ENCODE measurements at places on chromosomes 2 and 18.

DNA sequence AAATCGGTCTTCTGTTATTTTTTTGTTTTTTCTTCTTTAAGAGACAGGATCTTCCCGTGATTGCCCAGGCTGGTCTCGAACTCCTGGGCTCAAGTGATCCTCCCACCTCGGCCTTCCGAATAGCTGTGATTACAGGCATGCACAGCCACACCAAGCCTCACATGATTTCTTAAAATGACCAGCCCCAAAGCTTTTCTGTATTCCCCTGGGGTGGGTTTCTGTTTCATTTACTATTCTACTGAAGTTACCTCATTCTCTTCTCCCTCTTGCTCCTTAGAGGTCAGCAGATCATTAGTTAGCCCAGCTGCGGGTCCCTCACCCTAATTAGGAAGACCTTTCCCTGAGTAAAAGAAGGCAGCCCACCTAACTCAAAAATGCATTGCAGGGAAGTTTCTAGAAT is 27.6 kb downstream of the SLC1A4 start:
- DNase-seq, result no peak

- DNase-seq, result no peak
Measured at GRCh38 chr18:33923980-33924379, 300.7 kb downstream of the NOL4 start.

DNA sequence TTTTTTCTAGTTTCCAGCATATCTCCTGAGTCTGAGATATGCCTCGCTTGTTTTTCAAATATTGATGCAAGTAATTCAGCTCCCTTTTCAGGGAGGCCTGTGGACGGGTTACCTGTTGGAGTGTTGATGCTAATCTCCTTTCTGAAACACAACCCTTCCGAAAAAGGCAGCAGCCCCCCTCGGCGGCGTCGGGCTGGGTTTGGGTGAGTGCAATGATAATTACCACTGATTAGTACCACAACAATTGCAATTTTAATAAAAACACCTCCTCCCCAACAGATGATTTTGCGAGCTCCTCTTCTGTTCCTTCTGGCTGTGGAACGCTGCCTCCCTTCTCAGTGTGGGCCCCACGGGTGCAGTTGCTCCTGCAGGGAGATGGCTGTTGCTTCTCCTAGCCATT is 66.3 kb downstream of the PTGR3 start:
- no peak for DNase-seq

GRCh38 chr2:202278944-202279343 is 13.4 kb downstream of the NOP58 start:
- DNase-seq, result no peak

DNA sequence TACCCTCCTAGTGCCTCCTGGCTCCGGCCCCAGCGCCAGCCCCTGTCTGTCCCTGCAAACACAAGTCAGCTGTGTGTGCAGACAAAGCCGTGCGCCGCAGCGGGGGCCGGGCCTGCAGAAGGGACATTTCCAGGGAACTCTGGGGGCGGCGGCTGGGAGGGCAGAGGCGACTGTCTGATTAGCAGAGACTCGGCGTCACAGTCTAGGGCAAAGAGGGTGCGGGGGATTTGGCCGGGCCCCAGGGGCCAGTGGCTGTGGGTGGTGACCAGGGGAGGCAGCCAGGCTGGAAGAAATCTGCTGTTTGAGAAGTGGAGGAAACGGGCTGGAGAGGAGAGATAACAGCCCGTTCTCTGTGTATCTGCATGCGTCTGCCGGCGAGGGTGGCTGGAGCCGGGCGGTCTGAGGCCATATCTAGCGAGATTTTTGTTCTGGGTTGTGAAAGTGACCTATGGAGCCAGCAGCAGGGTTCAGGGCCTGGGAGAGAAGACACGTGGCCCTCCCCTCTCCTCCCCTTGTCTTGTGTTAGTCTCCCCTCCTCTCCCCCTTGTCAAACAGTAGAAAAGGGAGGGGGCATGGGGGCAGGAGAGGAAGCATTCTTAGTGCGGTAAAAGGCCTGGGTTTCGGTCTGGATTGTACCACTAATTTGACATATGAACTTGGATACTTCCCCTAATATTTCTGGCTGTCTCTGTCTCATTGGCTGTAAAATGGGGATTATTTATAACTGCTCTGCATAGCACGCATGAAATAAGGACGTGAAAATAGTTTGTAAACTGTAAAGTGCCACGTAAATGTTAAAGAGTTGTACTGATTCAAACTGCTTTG is 169.4 kb downstream of the SMAD7 start:
- no peak for DNase-seq

GRCh38 chr2:215104226-215104625 is 34.2 kb downstream of the ABCA12 start:
- no peak for DNase-seq

DNA sequence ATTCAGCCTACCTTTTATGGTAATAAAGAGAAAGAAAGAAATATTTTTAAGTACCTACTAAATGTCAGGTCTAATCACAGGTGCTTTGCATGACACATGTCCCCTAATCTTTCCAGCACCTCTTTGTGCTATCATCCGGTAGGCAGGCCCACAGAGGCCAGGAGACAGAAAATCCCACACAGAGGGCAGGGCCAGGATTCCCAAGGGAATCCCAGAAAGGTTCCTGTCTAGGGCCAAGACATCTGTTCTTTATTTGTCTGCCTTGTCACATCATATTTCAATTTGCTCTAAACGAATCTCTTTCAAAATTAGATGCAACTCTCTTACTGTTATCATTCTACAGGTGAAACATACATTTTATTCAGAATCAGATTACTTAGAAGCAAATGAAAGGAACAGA is 676.1 kb upstream of the GYPC start:
- DNase-seq, result no peak

- DNase-seq, result no peak
Measured at GRCh38 chr18:28581521-28582071, 404.7 kb upstream of the CDH2 start.

DNA sequence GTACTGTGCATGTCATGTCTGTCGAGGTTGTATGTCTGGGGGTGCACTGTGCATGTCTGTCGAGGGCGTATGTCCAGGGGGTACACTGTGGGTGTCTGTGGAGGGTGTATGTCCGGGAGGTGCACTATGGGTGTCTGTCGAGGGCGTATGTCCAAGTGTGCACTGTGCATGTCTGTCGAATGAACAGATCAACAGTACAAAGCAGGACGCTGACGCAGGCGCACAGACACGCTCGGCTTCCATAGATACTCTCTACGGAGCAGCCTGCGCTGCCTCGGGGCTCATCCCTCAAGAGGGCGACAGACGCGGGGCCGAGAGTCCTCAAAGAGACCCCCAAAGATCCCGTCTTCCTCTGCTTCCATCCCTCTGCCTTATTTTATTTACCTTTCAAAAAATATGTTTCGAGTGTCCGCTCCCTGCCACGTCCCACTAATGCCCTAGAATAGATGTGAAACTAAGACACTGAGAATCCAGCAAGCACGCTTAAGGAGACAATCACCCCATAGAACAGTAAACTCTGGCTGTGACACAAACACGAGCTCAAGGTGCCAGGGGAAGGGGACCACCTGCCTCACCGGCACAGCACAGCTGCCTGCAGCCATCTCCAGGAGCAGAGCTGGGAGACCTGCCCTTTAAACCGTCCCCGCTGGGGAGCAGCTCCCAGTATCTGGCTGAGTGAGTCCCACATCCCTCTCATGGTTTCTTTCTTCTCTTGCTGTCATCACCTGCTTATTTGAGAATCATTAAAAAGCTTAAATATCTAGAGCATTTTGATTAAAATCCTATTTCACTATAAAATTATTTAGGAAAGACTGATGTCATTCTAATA is 250.5 kb upstream of the MYT1L start:
- DNase-seq, result no peak

DNA sequence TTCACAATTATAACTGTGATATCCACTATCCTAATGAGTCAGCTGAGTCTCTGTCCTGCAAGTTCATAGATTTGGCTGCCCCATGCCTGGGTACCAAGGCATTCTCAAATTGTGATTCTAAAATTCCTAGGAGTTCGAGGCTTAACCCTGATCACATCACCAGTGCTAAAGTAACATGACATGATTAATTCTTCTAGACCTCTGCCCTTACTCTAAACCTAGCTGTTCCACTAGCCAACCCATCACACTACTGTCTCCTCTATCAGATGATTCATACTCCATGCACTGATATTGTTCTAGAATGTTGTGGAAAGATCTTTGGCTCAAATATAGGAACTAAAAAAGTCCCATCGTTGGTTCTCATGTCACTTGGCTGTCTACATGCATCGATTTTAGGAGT is 487.6 kb downstream of the PIK3C3 start:
- DNase-seq, result no peak

- no peak for DNase-seq
Measured at GRCh38 chr2:792687-793086, 115.5 kb upstream of the TMEM18 start.

- DNase-seq, result no peak
Measured at GRCh38 chr2:236262238-236262637, 2.0 kb downstream of the ASB18 start.

GRCh38 chr2:85844486-85844885 is 44.3 kb downstream of the ST3GAL5 start:
- no peak for DNase-seq

DNA sequence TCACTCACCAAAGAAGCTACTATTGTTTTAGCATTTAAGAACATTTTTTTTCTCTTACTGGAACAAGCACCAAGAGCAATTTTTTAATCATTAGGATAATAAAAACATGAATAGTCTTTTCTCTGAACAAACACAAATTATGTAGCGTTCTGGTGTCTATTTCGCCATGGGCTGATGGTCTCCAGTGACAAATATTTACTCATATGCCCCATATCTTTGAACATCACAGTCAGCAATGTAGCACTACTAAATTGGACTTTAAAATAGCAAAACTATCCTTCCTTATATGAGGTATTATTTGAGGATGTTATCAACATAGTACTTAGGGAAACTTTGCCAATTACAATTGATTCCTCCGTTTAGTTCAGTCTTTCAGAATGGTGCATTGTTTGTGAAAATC is 1326.0 kb upstream of the ZEB2 start:
- DNase-seq, result no peak

DNA sequence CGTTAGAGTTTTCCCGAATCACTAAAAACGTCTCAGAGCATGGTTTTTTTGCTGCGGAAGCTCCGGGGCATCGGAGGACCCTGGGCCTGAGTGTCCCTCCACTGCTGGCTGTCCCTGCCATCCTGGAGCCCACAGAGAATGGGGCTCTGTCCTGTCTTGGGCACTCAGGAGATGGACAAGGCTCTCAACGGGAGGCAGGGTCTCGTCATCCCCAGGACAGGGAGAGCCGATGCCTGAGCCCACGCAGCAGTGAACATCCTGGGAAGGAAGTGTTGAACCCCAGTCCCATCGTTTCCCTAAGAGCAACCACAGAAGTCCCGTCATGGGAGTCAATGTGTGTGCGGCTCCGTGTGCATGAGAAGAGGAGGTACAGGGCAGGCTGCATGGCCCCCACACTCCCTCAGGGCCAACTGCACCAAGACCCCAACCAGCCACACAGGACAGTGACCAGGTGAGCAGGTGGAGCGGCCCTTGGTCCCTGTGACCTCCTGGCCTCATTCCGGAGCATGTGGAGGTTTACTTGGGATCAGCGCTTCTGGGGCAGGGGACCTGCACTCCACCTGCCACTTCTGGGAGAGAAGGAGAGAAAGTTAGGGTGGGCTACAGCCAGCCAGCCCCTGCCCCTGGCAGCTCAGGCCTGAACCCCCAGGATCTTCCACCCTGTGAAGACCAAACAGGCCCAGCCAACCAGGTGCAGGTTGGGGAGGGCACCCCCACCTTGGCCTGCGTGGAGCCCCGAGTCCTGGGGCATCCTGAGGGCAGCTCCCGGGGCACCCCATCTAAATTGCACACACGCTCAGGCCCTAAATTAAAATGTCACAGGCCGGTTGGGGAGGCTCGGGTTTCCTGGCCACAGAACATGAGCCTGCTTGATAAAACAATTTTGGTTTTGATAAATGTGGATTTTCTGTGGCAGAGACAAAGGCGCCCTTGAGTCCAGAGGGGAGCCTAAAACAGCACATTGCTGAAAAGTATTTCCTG is 3.1 kb upstream of the SNED1 start:
- DNase-seq, result no peak

DNA sequence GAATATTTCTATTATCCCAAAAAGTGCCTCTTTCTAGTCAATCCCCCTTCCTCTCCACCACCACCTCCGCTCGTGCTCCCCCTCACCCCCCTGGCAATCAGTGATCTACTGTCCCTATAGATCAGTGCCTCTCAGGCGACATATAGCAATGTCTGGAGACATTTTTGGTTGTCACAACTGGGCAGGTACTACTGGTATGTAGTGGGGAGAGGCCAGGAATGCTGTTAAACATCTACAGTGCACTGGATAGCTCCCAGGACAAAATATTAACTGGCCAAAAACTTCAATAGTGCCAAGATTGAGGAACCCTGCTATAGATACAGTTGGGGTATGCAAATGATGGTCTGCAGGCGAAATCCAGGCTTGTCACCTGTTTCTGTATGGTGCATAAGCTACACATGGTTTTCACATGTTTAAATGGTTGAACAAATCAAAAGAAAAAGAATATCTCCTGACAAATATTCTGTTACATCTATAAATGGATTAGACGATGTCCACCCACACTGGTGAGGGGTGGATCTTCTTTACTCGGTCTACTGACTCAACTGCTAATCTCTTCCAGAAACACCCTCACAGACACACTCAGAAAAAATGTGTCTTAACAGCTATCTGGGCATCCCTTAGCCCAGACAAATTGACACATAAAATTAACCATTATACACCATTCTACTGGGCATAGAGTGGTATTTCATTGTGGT is 25.5 kb downstream of the DPYSL5 start:
- no peak for DNase-seq

DNA sequence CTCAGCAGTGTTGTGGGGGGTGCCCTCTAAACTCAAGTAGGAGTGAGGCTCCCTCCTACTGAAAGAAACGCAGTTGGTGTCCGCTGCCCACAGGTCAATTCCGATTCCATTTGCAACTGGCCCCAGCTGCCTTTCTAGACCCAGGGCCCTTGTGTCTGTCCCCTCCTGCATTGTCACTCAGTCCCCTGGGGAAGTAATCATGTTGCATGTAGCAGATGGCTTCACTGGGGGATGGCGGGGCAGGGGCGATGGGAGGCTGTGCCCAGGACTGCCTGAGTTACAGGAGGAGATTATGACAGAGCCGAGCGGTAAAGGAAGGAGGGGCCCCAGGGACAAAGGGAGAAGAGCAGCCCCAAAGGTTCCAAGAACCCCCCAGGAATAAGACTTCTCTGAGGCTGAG is 62.5 kb upstream of the SH3RF3 start:
- no peak for DNase-seq

DNA sequence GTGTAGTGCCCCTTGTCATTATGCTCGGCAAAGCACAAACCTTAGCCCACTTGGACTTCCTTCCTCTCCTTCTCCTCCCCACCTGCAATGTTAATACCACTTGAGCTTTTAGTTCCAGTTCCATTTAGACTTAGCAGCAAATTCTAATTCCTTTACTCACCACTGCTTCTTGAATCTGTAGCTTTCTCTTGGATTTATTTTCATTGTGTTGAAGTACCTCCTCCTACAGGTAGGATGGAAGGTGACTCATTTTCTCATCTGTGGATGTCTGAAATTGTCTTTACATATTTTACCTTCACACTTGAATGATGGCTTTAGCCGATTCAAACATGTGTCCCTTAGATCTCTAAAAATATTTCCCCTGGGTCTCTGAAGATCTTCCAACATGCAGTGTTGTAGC is 32.8 kb upstream of the BIN1 start:
- no peak for DNase-seq
